ENCODE measurements at places on chromosomes 4 and X.

DNA sequence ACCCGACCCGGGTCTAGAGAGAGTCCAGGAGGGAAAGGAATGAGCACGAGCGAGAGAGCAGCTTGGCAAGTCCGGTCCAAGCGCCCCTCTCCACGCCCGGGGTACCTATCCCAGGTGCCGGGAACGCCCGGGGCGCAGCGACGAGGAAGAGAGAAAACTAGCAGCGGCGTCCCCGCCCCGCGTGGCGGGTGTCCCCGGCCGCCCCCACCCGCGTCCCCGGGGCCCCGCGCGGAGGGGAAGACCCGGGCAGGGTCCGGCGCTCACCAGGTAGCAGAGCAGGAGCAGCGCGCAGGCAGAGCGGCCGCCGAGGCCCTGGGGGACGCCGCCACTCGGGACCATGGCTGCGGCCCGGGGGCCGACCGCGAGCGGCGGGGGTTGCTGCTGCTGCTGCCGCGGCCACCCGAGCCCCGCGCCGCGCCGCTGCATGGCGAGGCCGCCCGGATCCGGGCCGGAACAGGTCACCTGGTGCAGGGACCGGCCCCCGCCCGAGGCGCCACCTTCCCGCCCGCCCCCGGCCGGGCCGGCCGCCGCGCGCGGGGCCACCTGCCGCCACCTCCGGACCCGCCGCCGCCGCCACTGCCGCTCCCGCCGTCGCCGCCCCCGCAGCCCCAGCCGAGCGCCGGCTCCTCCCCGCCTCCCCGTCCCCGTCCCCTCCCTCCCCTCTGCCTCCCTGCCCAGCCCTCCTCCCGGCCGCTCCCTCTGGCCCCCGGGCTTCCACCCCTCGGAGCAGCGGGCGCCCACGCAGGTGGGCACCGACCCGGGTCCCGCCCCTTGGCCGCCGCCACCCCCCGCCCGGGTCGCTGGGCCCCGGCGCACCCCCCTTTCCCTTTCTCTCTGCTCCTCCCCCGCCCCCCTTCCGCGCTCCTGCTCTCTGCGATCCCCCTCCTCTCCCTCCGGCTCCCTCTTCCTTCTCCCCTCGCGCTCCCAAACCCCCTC lies at the start of gene SEL1L3:
Gene SEL1L3, minus strand, starts transcription at position 578 of the 936 bp plus-strand sequence. Its CDS starts 152 bp downstream, at position 426.
- DNase-seq, result no peak

- DNase-seq, result no peak
These were observed 5.1 kb downstream of the PSAPL1 start for GRCh38 chr4:7429601-7430078.

DNA sequence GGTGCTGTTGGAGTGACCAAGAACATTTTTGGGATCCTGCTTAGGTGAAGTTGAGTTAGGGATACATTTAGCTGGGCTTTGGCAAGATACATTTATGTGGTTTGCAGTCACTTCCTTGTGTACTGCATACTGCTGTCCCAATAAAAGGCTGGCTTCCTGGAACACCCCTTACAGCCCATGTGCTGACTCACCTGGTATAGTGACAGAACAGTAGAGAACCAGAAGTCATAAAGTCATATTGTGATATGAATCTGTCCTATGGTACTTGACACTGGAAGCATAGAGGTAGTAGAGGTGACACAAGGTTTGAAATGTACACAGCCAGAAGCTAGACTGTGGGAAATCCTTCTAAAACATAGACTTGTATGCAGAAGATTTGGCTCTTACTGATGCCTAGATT lies 55.3 kb upstream of the SLC25A43 start:
- DNase-seq, result no peak

GRCh38 chrX:53288189-53288588 lies 6.8 kb upstream of the IQSEC2 start:
- no peak for DNase-seq

GRCh38 chrX:39740078-39740477 lies 357.7 kb downstream of the BCOR start:
- DNase-seq, result no peak

DNA sequence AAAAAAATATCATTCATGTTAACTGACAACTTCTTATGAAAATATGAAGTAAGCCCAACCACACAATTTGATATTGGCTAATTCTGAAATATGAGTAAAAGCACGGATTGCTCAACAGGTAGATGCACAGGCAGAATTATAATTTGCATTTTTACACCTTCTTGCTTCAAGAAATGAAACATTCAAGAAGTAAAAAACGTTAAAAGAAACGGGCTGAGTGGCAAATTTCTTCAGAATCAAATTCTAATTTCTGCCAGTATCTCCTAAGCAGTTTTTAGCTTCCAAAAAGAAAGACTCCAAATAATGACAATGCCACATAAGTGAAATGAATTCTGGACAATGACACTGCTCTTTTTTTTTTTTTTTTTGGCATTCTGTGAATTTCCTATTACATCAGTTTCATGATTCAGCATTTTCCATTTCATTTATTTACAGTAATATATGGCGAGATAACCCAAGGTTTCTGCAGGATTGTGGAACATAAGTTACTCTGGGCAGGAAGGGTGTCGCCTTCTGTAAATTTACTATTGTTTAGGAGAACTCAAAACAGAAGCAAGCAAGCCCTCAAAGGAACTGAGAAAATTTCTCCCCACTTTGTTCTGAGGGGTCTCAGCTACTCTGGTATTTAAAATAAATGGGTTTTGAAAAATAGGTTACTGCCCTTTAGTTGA lies 1.4 kb downstream of the SEL1L3 start:
- peak; percentile 47 for DNase-seq
